ENCODE measurements at places on chromosomes 2 and 18.

DNA sequence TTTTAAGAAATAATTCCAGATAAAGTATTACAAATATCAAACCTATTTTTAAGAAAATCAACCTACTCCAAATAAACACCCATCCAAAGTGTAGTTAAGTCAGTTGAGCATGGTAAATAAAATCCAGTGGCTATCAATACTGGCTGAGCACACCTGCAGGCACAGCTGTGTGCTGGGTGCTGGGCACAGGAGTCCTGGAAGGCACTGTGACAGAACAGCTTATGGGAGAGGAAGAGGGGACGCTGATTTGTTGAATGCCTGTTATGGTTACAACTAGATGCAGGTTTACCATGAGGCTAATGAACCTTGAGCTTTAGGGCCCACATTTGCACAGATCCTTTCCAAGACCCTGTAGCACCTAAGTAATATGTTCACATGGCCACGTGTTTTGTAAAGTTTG is 202.7 kb downstream of the MTX2 start:
- DNase-seq, result no peak

- no peak for DNase-seq
Measured at GRCh38 chr2:82819951-82820350, 1639.1 kb downstream of the SUCLG1 start.

DNA sequence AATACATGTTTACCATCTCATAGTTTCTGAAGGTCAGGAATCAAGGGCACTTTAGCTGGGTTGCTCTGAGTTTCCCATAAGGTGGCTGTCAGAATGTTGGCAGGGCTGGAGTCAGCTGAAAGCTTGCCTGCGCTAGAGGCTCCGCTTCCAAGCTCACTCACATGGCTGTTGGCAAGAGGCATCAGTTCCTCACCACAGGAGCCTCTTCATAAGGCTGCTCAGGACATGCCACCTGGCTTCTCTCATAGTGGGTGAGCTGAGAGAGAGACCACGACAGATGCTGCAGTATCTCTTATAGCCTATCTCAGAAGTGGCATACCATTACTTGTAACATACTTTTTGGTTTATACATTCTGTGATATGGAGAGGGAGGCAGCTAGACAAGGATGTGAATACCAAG is 7.2 kb downstream of the HADHB start:
- no peak for DNase-seq

DNA sequence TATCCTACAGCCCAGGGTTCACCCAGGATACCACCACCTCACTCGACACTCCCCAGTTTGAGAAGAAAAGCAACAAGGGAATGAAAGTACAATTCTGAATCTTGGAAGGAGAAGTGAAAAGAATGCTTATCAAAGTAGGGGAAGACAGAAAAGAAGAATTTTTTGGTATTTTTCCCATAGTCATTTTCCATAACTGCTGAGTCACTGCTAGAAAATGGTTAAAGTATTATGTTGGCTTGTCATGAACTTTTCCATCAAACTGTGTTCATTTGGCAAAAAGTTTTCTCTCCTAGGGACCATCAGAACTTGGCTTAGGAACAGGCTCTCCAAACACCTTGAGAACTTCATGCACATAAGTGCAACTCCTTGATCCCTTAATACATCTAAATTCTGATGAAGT is 192.0 kb downstream of the BCL11A start:
- DNase-seq, result no peak

DNA sequence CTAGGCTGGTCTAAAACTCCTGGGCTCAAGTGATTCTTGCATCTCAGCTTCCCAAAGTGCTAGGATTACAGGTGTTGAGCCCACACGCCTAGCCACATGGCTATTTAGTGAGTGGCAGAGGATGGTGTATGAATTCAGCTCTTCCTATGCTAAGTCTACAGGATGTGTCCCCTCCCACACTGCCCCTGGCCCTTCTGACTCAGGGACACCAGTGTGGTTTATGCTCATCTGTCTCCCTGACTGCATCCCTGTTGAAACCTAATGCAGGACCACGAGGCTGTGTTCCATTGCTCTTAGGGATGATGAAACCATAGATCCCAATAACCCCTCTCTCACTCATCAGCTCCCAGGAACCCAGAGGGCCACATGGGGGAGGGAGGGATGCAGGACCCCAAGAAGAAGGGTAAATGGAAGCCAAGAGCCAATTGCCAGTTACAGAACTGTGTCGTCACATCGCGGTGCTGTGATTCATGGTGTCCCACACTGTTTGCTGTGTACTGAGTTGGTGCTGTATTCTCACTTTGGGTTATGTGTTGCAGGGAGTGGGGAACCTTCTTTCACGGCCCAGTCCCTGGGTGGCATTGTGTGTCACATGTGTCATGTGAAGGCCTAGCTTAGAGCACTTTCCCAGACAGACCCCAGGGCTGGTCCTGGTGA is 102.9 kb upstream of the HAAO start:
- no peak for DNase-seq

DNA sequence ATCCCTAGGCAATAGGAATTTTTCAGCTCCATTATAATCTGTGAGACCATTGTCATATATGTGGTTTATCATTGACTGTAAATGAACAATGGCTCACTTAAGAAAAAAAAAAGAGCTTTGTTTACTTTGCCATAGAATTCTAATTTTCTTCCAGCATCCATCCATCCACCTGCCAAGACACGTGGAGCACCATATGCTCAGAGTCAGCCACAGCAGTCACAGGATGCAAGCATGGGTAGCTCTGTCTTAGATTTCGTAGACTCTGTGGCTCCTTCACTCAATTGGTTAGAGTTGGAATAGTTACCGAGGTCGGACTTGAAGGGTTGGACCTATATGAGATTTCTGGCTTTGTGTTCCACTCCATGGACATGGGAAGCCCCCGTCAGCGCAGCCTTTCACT is 75.6 kb downstream of the COA5 start:
- DNase-seq, result no peak

GRCh38 chr2:44533508-44533907 is 171.8 kb downstream of the CAMKMT start:
- no peak for DNase-seq

- DNase-seq, result no peak
Measured at GRCh38 chr18:9925369-9925768, 11.6 kb downstream of the VAPA start.

- DNase-seq, result no peak
Measured at GRCh38 chr2:181743723-181744031, 63.4 kb upstream of the NEUROD1 start.

GRCh38 chr2:39506215-39506614 is 69.1 kb upstream of the MAP4K3 start:
- DNase-seq, result no peak

DNA sequence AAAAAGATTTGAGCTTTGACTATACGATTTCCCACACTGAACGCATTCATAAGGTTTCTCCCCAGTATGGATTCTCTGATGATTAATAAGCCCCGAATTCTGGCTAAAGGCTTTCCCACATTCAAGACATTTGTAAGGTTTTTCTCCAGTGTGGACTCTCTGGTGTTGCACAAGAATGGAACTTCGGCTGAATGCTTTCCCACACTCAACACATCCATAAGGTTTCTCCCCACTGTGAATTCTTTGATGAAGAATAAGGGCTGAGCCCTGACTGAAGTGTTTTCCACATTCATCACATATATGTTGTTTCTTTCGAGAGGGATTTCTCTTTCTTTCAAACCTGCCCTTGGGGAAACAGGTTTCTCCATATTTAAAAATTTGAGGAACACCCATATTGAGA is 6.9 kb downstream of the ZNF24 start:
- no peak for DNase-seq

GRCh38 chr2:239977111-239977510 is 48.0 kb downstream of the NDUFA10 start:
- DNase-seq, result no peak

- DNase-seq, result no peak
Measured at GRCh38 chr18:13558124-13558523, 168.2 kb downstream of the FAM210A start.

GRCh38 chr2:163266772-163267171 is 428.2 kb upstream of the KCNH7 start:
- DNase-seq, result peak; percentile 92

DNA sequence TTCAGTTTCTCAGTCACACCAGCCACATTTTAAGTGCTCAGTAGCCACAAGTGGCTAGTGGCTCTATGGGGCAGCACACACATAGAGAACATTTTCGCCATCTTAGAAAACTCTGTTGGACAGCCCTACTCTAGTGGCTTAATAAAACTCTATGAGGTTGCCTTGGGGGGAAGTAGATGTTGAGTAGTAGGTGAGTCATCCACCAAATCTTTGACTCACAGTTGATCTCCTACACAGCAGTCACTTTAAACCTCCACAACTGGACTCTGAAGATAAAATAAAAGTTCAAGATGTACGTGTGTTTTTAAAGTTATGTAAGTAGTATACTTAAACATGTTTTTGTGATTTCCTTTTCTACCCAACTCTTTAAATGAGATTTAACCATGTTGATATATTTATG is 379.0 kb downstream of the SETBP1 start:
- peak; percentile 17 for DNase-seq

DNA sequence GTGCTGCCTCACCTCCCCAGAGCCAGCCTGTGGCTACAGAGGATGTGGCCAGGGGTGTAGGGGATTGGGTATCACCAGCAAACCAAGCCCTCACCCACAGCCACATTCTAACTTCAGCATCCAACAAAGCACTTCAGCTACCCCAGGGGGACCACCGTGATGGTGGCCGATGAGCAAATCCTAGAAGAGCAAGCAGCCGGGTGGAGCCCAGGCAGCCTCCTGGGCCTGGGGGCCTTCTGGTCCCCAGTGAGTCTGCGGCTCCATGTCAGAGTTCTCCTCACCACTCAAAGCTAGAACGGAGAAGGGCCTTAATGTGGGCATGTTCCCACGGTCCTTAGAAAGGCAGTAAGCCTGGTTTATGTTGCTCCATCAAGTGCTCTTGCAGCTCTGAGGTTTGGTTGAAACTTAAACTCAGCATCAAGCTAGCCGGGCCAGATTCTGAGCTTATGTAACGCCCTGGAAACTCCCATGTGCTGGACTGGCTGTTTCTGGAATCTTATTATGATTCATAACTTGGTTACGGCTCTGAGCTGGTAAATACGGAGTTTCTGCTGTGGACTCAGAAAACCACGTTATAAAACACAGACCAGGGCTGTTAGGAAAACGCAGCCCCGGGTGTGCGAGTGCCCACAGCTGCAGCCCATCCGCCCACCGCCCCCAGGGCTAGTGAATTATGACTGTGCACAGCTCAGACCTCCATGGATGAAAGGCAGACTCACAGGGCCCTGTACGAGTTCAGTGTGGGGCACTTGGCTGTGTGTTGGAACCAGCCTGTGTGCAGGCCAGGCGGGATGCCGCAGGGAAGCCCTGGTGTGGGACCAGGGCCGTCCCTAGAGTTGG is 99.8 kb downstream of the SEPTIN10 start:
- DNase-seq, result peak; percentile 76

DNA sequence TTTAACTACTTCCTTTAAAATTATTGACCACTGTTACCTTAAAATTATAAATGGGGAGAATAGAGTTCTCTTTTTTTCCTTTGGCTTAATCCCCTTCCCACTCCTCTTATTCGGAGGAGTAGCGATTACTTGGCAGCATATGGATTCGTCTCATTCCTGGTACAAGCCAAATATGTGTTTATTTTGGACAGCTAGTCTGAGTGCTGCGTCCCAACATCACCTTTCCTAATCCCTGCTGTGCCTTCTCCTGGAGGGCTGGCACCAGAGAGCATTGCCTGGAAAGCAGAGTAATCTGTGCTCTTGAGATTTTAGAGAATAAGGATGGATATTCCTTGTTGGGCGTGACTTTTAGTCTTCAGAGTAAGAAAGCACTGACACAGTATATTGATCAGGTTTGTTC is 185.6 kb downstream of the AGAP1 start:
- no peak for DNase-seq

- DNase-seq, result no peak
Measured at GRCh38 chr2:29611261-29611660, 310.1 kb downstream of the ALK start.

- DNase-seq, result peak; percentile 81
Measured at GRCh38 chr18:49691177-49691608, 122.1 kb downstream of the ACAA2 start.

GRCh38 chr2:177553176-177553884 is 160.8 kb downstream of the AGPS start:
- no peak for DNase-seq

DNA sequence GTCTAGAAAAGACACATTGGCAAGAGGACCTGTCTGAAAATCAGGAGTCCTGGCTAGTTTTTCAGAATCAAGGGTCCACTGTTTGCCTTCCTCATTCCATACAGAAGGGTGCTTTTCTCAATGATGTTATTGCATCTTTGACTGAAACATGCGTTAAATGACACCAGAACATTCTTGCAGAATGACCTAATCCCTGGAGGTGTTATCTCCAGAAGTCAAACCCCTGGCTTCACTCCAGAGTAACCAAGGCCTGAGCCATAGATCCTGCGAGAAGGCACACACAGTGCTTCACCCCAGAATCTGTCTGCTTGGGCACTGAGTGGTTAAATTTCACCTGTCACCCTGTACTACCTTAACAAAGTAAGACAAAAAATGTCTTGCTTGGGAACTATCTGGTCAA is 1055.2 kb upstream of the FANCL start:
- no peak for DNase-seq

GRCh38 chr2:10221443-10221842 is 81.3 kb upstream of the HPCAL1 start:
- no peak for DNase-seq

- DNase-seq, result no peak
Measured at GRCh38 chr2:136347981-136348380, 230.0 kb upstream of the CXCR4 start.

- no peak for DNase-seq
Measured at GRCh38 chr2:196176142-196176738, 4.9 kb upstream of the STK17B start.

DNA sequence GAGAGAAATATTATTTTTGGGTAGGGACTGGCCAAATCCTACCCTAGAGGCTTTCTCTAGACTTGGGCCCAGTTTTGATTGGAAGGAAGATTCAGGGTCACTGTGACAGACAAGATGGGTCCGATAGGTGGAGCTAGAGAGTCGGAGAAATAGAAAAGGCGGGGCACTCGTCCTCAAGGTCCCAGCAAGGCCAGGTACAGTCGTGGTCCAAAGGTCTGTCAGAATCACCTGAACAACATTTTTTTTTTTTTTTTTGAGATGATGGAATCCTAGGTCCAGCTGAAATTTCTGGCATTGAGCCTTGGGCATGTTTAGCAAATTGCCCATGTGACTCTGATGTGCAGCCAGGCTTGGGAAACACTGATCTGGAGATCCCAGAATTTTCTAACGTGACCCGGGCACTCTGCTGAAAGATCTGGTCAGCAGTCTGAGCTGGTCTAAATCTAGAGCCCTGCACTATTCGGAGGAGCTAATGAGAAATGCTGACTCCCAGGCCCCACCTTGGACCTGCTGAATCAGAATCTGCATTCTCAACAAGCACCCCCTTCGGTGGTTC is 23.0 kb upstream of the NTSR2 start:
- DNase-seq, result no peak

DNA sequence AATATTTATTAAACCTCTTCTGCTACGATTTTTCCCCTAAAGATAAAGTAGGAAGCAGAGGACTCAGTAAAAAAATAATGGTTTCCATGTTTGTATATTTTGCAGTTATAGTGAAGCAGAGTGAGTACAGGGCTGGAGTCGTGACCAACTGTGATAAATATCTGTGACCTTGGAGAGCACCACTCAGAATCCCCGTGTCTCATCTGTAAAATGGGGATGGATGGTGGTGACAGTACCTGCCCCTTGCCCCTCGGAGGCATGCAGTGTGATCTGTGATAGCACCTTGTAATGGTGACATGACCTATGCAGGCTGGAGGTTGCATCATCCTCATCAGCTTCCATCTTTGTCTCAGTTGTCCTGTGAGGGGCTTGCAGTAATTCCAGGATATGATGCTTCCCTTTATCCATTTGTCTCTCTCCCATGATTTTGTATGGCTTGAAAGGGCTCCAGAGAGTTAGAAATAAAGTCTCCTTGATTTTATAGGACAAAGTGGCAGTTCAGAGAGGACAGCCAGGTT is 5.5 kb downstream of the TTL start:
- no peak for DNase-seq

Measured in AG04449 (cell line).